ENCODE measurements at places on chromosomes 7 and 10.
A peak's percentile ranks its signal among the peaks of the same experiment; 100 is the strongest.

DNA sequence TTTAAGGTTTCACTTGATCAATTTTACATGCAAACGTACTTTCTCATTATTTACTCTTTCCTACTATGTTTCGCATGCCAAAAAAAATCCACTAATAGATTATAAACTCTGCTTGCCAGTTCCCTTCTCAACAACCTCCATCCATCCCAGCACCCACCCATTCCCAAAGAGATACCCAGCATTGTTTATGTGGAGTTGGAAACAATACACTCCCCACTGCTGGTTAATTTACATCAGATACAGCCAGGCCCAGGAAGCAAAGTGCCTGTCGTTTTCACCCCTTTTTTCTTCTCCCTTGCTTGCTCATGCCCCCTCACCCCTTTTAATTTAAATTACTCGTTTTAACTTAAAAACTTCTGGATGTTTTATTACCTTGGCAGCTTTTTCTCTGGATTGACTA, 59.9 kb downstream of the HIBADH start:
- no peak for DNase-seq

DNA sequence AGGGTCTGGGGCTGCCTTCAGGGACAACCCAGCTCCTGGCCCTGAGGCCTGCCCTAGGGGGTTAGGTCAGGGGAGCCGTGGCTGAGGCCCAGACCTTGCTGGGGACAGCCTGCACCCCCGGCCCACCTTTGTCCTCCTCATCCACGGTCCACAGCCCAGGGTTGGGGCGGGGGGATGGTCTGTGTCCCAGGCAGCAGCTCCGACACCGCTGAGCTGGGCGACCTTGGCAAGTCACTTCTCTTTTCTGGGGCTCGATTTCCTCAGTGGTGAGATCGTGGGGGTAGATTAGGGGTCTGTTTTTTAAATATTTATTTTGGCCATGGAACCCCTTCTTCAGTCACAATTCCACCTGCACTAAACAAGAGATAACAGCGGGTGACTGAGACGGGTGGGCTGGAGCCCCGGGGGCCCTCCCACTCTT, 30.9 kb downstream of the DNAJB12 start:
- no peak for DNase-seq

DNA sequence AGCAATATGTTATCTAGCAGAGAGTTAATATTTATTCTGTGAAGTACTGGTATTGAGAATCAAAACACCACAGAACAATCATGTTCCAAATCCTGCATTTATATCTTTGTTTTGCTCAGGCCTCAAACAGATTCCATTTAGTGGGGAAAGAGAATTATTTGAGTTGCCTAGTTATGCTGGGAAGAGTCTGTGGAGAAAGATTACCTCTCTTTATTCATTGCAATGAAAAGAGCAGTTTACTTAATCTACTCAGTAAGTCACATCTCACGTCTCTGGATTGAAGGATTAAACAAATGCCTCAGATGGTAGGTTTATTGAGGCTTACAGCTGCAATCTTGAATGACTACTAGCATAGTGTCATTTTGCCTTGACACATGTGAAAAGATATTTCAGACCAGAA, 76.4 kb downstream of the RUNDC3B start:
- DNase-seq = no peak

DNA sequence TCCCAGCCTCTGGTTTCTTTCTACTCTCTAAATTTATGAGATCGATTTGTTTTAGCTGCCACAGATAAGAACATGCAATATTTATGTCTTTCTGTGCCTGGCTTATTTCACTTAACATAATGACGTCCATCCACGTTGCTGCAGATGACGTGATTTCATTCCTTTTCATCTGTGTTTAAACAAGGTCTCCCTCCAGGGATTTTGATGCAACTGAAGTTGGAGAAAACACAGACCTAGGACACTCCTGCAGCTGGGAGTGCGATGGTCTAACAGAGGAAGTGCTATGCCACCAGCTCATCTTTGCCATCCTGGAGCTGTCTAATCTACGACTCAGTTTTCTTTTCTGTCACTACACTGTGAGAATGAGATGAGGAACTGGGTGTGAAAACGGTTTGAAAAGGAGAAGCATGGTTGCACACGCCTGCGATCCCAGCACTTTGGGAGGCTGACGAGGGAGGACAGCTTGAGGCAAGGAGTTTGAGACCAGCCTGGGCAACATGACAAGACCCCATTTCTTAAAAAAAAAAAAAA, 1.5 kb upstream of the KCTD7 start:
- no peak for DNase-seq

DNA sequence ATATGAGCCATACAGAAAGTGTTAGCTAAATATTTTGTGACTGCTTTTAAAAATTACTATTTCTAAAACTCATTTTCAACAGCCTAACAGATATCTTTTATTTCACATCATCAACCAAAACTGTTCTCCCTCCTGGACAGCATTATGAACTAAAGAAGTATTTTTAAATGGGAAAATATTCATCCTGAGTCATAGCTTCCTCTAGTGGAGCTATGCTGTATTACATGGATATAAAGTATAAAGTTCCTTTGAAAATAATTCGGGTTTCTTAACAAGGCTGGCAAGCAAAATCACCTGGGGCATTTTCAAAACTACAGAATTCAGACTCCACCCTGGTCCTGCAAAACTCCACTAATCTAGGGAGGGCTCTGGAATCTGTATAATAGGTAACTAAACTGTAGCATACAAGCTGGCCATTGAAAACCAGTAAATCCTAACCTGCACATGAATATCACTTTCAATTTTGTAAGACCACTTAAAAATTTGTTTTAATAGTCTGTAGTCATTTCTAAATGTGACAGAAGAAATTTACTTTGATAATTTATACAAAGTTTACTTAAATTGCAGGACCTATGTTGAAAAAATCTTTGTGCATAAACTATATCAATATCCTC, 53.5 kb downstream of the SCIN start:
- DNase-seq = no peak

DNA sequence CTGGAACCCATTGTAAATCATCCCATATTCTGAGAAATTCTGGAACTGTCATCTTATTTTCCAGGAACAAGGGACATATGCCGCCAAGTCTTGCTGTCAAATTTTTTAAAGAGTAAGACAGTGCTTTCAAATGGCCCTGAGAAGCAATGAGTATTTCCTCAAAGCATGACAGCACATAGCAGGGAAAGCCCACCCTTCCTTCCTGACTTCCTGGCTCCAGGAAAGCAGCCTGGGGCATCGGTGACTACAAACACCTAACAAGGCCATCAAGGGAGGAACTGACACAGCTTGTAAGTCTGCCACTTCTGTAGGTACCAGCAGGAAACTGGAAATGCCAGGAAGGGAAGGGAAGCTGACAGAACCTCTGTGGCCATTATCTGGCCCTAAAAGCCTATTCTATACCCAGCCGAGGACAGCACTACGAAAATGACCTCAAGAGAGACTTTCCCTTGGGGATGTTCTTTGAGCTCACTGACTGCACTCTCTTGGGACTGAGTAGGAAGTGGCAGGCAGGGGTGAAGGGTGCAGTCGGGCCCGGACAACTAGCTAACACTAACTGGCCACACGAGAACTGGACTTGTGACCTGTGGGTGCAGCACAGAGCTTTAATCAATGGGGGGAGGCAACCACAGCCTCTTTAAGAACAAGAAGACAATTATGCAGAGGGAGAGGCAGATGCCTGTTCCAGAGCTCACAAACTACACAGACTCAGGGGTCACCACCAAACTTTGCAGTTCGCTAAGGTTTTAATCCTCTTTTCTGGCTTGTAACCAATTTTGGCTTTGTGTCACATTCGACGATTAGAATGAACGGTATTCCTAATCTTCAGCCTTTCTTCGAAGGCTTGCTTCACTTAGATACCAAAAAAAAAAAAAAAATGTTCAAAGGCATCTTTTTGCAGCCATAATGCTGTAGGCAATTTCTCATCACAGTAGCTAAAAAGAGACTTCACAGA, 52.0 kb downstream of the GRB10 start:
- no peak for DNase-seq

DNA sequence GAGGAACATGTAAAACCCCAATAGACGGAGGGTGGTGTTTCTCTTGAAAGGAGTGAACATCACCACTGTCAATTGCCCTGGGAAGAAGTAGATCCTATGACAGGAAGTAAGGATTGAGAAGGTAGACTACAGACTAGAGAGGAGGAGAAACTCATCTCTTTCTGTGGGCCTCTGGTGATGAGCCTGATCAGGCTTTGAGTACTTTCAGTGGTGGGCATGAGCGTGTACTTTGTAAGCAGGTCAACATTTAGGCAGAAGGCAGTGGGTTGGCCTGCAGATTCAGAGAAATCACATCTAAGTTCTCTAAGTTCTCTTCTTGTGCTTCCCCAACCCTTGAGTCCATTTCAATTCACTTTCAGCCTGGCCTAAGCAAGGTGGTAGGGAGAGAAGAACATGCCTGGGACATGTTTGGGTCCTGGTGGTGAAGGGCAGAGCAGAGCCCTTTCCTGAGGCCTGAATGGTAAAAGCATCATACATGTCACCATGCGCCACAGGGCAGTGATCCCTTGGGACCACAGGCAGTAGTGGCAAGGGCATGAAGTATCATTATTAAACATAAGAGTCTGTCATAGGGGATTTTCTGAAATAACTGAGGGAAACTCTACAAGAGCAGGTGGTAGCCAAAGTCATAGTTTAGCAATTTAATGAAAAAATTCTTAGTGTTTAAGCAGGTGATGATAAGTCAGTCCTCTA, 56.4 kb upstream of the ANKRD1 start:
- no peak for DNase-seq

DNA sequence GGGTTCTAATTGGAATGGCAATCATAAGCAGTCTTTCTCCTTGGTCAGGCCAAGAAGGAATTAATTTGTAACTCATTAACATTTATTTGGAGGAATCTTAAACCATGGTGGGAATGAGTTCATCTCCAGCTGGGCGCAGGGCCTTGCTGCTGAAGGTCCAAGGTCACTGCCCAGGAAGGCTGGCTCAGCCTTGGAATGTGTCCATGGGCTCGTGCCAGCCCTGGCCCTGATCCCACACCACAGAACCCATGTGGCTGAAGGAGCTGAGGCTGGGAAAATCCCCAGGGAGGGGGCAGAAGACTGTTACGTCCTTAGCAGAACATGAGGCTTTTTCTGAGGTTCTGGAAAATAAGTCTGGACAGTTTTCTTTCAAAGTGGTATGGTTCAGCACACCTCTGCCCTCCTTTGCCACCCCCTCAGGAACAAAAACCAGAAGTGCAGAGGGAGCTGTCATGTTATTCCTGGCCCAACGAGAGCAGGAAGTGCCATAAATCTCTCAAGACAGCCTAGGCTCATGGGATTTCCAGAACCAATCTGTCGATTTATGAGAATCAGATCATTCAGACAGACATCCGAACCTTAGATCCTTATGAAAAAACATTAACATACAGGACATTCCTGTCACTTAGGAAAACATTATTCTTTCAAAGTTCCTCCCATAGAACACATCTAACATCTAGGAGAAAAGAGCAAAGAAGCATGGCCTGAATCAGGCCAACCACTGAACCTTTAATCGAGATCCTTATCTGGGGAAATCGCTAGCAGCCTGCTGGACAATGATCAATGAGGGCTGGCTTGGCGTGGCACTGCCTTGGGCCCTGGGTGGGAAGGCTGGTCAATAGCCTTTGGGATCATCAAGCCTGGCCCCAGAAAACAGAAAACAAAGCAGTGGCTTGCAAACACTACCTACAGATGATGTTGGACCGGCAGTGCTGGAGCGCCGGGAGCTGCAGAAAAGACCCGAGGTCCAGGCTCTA, 134.3 kb downstream of the TAX1BP1 start:
- peak; percentile 59 for DNase-seq

DNA sequence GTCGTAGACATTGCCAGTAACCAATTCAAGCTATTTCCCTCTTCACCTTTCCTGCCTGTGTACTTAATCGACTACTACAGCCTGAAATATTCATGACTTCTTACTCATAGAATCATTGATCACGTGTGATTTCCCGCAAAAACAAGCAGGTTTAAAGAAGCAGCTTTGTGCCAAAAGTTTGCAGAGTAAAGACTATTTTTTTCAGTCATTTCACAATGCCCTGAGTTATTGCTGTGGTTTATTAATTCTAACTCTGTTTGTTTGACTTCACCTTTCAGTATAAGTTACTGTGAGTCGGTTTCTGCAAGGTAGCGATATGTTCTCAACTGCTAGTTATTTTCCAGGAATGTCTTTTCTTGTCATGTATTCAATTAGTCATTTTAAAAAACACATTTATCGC, 995.3 kb downstream of the SORCS1 start:
- DNase-seq = no peak

- no peak for DNase-seq
Observed at GRCh38 chr7:3301449-3301731, 338 bp downstream of the SDK1 start.

DNA sequence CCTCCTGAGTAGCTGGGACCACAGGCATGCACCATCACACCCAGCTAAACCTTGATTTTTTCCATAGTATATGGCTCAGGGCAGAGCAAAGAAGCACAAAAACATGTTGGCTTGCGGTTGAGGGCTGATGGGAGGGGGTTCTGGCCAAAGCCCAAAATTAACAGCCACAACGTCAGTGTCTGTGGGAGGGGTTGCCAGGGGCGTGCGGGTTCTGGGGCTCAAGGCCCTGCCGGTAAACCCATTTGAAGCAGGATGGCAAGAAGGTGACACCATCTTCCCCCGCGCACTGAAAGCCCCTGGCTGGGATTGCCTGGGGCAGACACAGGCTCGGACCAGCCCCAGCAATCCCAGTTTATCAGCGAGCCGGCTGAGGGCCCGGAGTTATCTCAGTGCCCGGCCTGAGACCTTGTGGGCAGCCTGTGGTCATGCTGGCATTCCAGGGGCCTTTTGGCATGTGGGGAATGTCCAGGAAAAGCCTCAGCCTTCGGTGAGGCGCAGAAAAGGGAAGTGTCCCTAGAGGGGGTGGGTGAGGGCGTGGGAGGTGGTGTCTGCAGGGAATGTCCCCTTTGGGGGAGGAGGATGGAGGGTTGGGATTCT, 167.7 kb upstream of the TNRC18 start:
- DNase-seq = no peak

DNA sequence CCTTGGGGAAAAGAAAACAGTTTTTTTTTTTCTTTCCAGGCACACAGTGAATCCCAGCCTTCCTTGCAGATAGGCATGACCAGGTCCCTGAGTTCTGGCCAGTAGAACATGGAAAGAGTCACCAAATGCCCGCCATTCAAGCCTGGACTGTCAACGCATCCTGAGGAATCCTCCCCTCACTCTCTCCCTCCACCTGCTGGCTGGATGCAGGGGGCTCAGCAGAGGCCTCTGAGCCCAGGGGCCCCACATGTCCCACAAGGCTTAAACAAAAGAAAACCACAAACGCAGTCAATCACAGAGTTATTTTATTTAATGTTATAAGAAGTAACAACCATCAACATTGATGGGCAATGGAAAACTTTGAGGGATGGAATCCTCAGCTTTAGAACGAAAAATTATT, 93.1 kb downstream of the JCAD start:
- no peak for DNase-seq
